ENCODE measurements at places on chromosomes 3 and 15. TPM values are rescaled to one million over a fixed set of nuclear protein-coding genes. Genes with fewer than 3 reads are reported as not detected.

DNA sequence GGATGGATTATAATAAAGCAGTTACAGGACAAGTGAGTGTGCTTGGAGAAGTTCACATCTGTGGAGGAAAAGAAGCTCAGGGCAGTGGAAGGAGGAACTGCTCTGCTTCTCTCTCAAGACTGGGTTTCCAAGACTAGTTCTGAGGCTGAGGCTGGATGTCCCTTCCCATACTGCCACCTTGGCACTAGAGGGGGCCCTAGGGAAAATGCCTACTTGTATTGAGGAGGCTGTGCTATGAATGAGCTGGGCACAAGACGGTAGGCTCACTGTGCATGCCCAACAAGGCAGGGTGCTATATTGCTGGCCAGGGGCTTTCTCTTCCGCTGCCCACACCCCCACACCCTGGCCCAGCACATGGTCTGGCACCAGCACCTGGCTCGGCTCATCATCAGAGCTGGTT, 65.2 kb downstream of the SLCO2A1 start:
- H3K4me3 ChIP-seq = no peak overlapping the region
- no peak overlapping the region for H3K27ac ChIP-seq
- H3K4me1 ChIP-seq = no peaks in the 10 kb centered on the region
- H3K27me3 ChIP-seq = no peaks in the 10 kb centered on the region
- no peak for DNase-seq

DNA sequence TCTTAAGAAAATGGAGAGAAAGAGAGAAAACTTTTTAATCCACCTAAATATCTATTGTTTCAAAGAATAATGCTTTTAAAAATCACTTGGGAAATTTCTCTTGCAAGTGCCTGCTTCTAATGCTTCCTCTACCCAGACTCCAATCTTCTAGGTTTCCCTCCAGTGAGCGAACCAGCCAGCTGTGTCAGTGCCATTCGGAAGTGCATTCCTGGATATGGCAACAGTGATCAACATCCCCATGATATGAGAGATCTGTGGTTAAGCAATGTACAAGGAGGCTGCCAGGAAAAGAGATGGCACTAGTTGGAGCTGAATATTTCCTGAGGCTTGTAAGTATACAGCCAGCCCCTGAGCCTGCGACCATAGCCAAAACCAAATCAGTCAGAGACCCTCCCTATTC, 53.3 kb upstream of the KCNMB2 start:
- no peak overlapping the region for H3K4me3 ChIP-seq
- DNase-seq = no peak
- H3K4me1 ChIP-seq = no peaks in the 10 kb centered on the region
- no peaks in the 10 kb centered on the region for H3K27me3 ChIP-seq
- no peak overlapping the region for H3K27ac ChIP-seq

The CCRL2 gene
- total RNA-seq = 9.0 TPM

- no peaks in the 10 kb centered on the region for H3K36me3 ChIP-seq
- H3K27me3 ChIP-seq = no peaks in the 10 kb centered on the region
- no peak overlapping the region for H3K27ac ChIP-seq
Observed at GRCh38 chr3:64167351-64167750, 57.9 kb downstream of the PRICKLE2 start.

DNA sequence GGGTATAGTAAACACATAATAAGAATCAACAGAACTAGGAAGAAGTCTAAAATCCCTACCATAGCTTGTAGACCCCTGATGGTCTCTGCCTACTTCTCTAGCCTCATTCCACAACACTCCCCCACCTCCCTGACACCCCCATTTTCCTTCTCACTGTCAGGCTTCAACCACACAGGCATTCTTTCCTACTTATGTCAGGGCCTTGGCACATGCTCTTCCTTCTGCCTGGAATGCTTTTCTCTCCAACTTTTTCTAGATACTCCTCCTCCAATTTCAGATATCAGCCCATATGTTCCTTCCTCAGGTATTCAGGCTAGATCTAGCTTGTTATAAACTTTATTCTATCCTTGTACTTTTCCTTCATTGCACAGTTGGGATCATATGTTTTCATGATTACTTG, 106.0 kb upstream of the MRPL3 start:
- no peak overlapping the region for H3K27ac ChIP-seq
- no peaks in the 10 kb centered on the region for H3K4me1 ChIP-seq
- H3K4me3 ChIP-seq = no peak overlapping the region
- no peaks in the 10 kb centered on the region for H3K27me3 ChIP-seq
- DNase-seq = no peak

The ADAM10 gene
- 55.6 TPM for total RNA-seq

DNA sequence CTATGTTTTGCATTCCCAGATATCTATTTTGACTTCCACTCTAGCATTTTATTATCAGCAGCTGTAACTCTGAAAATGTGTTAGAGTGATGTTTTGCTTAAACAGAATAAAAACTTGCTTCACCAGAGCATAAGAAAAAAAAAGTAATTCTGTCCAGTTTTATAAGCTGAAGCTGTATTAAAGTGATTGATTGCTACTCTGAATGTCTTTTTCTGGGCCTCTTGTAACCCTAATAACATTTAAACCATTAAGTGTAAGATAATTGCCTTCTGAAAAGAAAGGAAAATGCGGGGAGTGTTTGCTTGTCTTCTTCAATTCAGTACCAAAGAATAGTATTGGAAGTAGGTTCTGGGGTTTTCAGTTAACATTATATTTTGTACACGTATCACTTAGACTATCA, 57.9 kb upstream of the UBE2E1 start:
- DNase-seq = no peak
- H3K4me3 ChIP-seq = no peak overlapping the region
- peaks cover 1% of the 10 kb centered on the region for H3K4me1 ChIP-seq
- no peaks in the 10 kb centered on the region for H3K36me3 ChIP-seq

The GCNT3 gene
- 0.37 TPM for total RNA-seq

- no peak overlapping the region for H3K4me3 ChIP-seq
- no peak overlapping the region for H3K27ac ChIP-seq
- H3K4me1 ChIP-seq = no peaks in the 10 kb centered on the region
- H3K36me3 ChIP-seq = no peaks in the 10 kb centered on the region
Observed at GRCh38 chr3:166123088-166123487, 285.9 kb upstream of the BCHE start.

DNA sequence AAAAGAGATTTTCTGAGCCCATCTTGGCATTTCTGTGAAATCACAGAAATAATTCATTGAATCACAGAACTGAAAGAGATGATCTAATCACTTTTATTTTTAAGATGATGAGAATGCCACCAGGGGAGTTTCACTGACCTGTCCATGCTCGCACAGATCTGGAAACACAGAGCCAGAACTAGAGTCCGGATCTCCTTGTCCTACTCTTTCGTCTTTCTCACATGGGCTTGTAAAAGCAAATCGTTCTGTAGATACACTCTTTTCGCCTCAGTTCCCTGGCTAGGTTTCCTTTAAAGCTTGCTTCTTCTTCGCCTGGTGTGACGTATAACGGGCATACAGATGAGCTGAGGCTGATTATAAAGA, 122.5 kb upstream of the SPRED1 start:
- no peaks in the 10 kb centered on the region for H3K36me3 ChIP-seq
- H3K4me1 ChIP-seq = no peaks in the 10 kb centered on the region
- peak overlapping the region; percentile 43 for H3K27ac ChIP-seq
- DNase-seq = no peak

The UTS2B gene
- not detected for total RNA-seq

DNA sequence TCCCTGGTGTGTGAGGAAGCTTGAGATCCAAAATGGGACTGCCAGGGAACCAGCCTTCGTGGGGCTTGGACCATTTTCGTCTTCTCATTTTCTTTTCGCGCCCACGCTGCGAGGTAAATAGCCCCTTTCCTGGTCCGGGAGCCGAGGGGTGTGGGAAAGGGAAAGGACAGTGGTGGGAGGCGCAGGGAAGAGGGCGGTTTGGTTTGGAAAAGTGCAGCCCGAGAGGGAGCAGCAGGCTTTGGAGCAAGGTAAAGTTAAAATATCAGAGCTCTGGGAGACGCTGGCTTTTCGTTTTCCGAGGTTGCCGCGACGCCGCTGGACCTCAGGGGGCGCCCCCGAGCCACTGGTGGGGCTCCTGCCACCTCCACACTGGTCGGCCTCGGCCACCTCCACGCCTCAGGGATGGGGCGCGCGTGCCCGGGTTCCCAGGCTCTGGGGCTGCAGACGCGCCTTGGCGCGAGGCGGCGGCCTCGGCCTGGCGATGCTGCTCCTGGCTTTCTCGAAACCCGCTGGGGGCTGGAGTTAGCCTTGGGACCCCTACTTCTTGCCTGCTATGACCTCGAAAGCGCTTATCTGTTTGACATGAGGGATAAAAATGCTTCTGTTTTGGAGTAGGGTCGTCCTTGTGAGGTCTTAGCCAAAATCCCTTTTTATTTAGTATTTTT, 3.2 kb downstream of the PTPRG start:
- H3K4me3 ChIP-seq = peak overlapping the region; percentile 27
- no peaks in the 10 kb centered on the region for H3K4me1 ChIP-seq
- H3K27ac ChIP-seq = no peak overlapping the region
- H3K36me3 ChIP-seq = no peaks in the 10 kb centered on the region
- no peaks in the 10 kb centered on the region for H3K27me3 ChIP-seq
- peak; percentile 63 for DNase-seq

DNA sequence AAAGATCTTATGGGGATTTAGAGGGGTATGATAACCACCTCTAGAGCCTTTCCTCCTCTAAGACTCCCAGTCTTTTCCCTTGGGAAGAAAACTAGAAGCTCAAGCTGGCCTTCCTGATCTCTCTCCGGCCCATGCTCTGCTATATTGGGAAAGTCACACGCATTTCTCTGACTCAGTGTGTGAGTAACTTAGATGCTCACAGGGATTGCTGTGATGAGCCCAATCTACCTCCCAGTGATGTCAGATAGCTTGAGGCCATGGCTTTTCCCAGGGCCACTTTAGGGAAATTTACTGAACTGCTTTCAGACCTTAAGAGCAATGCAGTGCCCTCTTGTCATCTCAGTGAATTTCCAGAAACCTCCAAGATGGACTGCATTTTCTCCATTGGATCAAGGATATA, 8.6 kb upstream of the ST8SIA2 start:
- no peaks in the 10 kb centered on the region for H3K27me3 ChIP-seq
- no peaks in the 10 kb centered on the region for H3K36me3 ChIP-seq
- H3K27ac ChIP-seq = no peak overlapping the region
- DNase-seq = no peak

- H3K27ac ChIP-seq = no peak overlapping the region
- no peaks in the 10 kb centered on the region for H3K36me3 ChIP-seq
- H3K27me3 ChIP-seq = no peaks in the 10 kb centered on the region
- H3K4me3 ChIP-seq = no peak overlapping the region
- DNase-seq = no peak
- no peaks in the 10 kb centered on the region for H3K4me1 ChIP-seq
Observed at GRCh38 chr3:29802057-29802456, 521.2 kb downstream of the RBMS3 start.

Data from liver (tissue), 10 donors.